ENCODE measurements at places on chromosomes 16 and 17.

- DNase-seq = peak; percentile 55
These were observed 1.6 kb downstream of the HIC1 start for GRCh38 chr17:2056206-2057174.

GRCh38 chr17:31900877-31901276 is 631 bp downstream of the UTP6 start:
- no peak for DNase-seq

DNA sequence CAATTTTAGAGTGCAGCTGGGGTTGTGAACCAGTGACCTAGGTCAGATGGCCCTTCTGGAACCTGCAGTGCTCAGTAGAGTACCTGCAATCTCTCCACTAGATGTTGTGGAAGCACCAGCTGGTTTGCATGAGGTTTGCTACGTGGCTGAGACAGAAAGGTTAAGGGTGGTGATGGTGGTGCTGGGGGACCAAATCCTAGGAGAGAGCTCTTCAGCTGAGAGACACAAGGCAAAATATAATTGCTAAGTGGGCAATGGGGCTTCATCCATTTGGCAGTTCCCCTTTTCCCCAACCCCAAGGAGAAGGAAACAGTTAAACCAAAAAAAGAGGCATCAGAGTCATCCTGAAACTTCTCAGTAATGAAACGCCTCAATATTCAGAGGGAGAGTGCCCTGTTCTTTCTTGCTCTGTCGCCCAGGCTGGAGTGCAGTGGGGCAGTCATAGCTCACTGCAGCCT is 13.9 kb downstream of the ITPRIPL2 start:
- DNase-seq = no peak

DNA sequence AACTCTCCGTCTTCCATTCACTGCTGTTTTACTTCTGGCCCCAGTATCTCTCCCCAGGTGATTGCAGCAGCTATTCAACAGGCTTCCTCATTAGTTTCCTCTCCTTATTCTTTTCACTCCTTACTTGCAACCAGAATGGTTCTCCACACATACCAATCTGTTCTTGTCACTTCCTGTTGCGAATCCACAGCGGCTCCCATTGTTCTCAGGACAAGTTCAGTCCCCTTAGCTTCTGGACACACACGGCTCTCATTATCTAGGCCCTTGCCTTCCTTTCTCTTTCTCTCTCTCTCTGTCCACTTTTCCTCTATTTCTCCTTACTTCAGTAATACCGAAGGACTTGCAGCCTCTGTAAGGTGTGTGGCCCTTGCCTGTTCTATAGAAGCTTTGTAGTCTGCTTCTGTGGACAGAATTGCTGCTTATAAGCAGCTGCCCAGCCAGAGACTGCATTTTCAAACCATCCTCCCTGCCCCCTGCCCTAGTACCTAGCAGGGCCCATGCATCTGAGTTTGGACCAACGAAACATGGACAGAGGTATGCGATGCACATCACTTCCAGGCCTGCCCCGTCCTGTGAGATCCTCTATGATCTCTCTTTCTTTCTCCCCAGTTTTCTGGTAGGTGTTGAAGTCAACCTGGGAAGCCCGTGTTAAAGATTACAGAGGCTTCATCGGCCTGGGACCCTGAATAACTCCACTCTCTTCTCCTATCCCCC is 45.7 kb downstream of the VAT1L start:
- no peak for DNase-seq

- DNase-seq = no peak
These were observed 10.4 kb upstream of the LASP1NB start for GRCh38 chr17:38914741-38915638.

GRCh38 chr17:42221886-42222745 is 27.8 kb upstream of the GHDC start:
- DNase-seq = peak; percentile 59

- no peak for DNase-seq
These were observed 83.6 kb upstream of the PLEKHM1 start for GRCh38 chr17:45573924-45574770.

GRCh38 chr17:20256144-20256543 is 211.2 kb downstream of the LGALS9B start:
- DNase-seq = no peak

- no peak for DNase-seq
These were observed 349.2 kb upstream of the SALL1 start for GRCh38 chr16:51500306-51500705.

DNA sequence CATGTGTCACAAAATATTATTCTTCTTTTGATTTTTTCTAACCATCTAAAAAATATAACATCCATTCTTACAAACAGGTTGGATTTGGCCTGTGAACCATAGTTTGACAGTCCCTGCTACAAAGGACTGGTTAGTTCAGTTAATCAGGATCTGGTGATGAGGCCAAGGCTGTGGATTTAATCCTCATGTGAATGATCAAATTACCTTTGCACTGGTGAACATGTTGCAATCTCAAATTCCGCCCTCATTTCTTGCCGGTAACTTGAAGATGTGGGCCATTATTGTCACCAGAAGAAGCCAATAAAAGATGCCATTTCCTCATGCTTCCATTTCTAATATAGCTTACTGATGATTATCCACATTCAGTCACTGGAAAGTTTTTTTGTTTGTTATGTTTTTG is 35.3 kb upstream of the YPEL2 start:
- DNase-seq = no peak

- no peak for DNase-seq
These were observed 71.3 kb downstream of the KANSL1 start for GRCh38 chr17:46121841-46122485.

DNA sequence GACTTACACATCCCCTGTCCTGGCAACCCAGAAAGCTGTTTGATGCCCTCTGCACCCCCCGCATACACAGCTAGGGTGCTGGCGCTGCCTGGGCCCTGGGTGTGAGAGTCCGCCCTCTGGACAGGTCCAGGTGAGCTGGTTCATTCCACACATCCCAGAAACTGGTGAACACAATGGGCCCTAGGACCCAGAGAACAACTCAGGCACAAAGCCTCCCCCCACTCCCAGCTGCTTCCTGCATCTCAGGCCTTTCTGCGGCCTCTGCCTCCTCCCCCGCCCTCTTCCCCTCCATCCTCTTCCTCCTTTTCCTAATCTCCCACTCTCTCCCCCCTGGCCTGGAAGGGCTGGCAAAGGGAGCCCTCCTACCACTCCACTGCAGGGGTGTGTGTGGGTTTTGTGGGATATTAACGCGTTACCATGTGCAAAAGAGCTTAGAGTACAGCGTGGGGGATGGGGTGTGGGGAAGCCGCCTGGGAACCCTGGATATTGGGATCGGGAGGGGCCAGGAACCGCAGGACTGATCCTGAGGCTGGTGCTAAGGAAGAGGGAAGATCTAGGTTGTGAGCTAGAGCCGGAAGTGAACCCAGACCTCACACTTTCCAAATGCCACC is 1.6 kb upstream of the PPP1R9B start:
- peak; percentile 57 for DNase-seq

GRCh38 chr17:5286846-5287245 is 4.8 kb downstream of the RABEP1 start:
- DNase-seq = no peak

GRCh38 chr17:1737531-1738291 is 5.0 kb upstream of the SERPINF2 start:
- no peak for DNase-seq

- DNase-seq = no peak
These were observed 6.7 kb downstream of the CLEC16A start for GRCh38 chr16:10951026-10951425.

- no peak for DNase-seq
These were observed 30.2 kb upstream of the CPPED1 start for GRCh38 chr16:12833926-12834325.

DNA sequence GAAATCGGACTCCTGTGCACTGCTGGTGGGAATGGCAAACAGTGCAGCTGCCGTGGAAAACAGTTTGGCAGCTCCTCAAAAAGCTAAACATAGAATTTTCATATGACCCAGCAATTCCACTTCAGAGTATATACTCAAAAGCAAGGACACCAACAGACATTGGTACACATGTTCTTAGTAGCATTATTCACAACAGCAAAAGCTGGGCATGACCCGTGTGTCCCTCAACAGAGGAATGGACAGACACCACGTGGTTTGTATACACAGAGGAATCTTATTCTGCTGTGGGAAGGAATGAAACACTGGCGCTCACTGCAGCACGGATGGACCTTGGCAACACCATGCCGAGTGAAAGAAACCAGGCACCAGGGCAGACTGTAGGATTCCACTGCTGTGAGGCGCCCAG is 16.0 kb downstream of the NPTX1 start:
- no peak for DNase-seq

GRCh38 chr17:2385240-2386210 is 15.3 kb downstream of the MNT start:
- DNase-seq = no peak

- DNase-seq = no peak
These were observed 120.1 kb downstream of the SLC39A11 start for GRCh38 chr17:72972263-72972951.

DNA sequence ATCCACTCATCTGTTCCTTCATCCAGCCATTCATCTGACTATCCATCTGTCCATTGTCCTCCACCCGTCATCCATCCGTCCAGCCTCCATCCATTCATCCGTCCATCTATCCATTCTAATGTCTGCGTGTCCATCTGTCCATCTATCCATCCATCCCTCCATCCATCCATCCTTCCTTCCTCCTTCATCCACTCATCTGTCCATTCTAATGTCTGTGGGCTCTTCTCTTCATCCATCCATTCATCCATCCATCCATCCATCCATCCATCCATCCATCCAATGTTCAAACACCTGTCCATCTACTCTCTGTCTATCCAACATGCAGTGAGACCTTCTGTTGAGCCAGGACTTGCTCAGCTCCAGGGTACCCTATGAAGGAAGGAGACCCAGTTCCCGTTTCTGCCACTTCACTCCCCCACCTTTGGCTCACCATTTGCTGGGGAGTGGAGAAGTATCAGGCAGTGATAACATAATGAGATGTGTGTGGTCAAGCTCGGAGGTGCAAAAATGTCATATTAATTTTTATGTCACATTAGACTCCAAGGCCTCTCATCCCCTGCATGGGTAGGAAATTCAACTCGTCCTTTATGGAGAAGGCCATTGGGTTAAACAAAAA is 36.5 kb upstream of the ADGRG1 start:
- DNase-seq = no peak

- no peak for DNase-seq
These were observed 38.5 kb downstream of the ZNF276 start for GRCh38 chr16:89759746-89760340.

DNA sequence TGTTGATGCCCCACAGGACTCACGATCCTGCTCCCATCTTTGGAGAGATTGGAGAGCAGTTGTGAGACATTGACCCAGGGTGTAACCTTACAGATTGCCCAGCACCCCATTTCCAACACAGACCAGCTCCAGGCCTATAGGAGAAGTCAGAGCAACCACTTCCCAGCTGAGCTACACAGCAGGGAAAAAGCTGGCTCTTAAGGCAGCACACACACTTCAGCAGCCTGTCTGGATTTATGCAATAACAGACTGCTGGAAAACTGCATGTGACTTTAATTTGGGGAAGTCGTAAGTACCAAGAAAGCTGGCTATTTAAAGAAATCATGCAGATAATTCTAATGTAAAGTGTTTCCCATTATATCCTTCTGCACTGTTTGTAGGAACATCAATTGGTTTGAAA is 30.8 kb downstream of the NOG start:
- DNase-seq = no peak

GRCh38 chr17:364308-364707 is 11.7 kb upstream of the RPH3AL start:
- DNase-seq = no peak

DNA sequence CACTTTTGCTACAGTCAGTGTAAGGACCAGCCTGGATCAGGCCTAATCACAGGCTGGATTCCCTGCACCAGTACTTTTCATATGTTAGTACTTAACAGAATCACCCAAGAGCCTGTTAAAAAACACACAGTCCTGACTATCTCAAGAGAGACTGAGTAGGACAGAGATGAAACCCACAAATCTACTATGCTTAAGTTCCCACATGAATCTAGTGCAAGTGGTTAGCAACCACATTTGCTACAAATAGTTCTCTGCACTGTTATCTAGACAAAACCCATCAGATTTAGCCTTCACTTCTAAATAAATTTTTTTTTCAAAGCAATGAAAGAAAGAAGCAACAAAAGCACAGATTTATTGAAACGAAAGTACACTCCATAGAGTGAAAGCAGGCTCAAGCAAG is 38.9 kb downstream of the SSH2 start:
- DNase-seq = no peak

DNA sequence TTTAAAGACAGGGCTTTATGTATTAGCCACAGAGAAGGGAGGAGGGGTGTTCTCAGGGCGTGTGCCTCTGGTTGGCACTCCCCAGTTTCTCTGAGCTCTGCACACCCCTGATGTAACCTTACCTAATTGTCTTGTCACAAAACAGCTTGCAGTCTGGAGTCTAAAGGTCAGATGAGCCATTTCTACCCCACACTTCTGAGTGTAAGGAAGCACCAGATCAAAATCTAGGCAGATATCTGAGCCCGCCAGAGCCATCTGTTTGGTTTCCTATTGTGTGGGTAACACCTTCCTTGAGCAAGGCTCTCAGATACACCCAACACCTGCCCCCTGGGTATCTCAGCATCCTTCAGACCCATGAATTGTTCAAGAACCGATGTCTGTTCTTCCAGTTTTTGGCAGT is 15.5 kb downstream of the CDH1 start:
- no peak for DNase-seq

Data from central memory CD4-positive, alpha-beta T cell (primary cell).